Cardiac muscle cell (in vitro differentiated cells and primary cell): ENCODE measurements at places on chromosomes 5 and 9.
A peak's percentile ranks its signal among the peaks of the same experiment; 100 is the strongest.

- DNase-seq: peak; percentile 28
Observed at GRCh38 chr5:8458038-8458383, 589.1 kb downstream of the MTRR start.

GRCh38 chr5:62606878-62607277 is 28.3 kb downstream of the LRRC70 start:
- DNase-seq: no peak

- no peak for DNase-seq
Observed at GRCh38 chr9:138098116-138098907, 220.7 kb downstream of the CACNA1B start.

GRCh38 chr5:159286420-159287035 is 23.4 kb downstream of the UBLCP1 start:
- DNase-seq: peak; percentile 48

GRCh38 chr5:1446602-1447343 is 1.5 kb upstream of the SLC6A3 start:
- DNase-seq: no peak

DNA sequence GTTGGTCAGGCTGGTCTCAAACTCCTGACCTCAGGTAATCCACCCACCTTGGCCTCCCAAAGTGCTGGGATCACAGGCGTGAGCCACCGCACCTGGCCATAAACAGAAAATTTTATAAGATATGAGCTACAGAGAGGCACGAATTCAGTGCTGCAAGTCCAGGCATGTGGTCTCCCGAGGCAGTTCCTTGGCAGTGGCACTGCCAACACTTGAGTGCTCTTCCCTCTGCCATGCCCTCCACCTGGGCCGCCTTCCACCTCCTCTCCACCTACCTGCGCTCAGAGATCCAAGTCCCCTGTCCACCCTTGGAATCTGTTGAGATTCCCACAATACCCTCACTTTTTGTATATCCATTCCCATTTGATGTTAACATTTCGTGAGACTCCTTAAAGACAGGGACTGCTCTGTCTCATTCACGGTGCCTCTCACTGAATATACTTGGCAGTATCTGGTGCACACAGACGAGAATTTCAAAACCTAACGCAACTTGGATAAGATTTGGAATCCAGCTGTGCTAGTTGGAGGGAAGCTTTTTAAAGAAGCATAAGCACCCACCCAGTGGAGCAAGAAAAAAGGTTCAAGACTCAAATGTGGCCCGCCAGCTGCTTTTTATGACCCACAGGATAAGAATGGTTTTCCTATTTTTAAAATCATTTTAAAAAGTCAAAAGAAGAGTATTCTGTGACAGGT is 68.3 kb downstream of the DCP2 start:
- no peak for DNase-seq

DNA sequence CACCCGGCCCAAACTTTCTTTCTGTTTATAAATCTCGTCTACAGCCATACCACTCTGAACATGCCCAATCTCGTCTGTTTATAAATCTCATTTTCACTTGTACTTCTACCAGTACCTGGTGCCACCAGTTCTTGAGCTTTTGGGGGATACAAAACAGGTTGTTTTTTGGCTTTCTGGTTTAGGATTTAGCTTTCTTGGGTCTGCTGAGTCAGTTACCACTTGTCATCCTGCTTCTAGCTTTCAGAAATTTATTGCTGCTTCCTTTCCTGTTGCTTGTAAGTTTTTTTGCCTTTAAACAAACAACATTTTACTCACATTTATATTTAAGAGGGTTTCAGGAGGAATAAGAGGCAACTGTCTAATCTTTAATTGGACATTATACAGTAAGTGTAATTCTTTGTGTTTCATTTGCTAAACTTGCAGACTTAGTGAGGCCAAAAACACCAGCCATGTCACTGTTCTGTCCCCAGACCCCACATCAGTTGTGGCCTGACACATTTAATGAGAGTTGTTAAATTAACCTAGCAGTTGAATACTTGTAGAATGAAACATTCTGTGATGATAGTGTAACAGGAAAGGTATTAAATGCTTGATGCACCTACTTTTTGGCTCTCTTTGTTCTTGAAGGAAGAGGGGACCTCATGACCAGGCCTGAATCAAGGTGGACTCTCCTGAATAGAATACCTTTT is 11.8 kb downstream of the NDFIP1 start:
- no peak for DNase-seq

- DNase-seq: no peak
Observed at GRCh38 chr9:87842878-87843585, 39.6 kb upstream of the SPATA31E1 start.
